ENCODE measurements at places on chromosomes 3 and 15.

GRCh38 chr3:52986938-52987337, 58.9 kb downstream of the SFMBT1 start:
- H3K4me1 ChIP-seq, result peaks cover 67% of the 10 kb centered on the region
- no peaks in the 10 kb centered on the region for H3K36me3 ChIP-seq
- H3K27me3 ChIP-seq, result no peaks in the 10 kb centered on the region
- no peak overlapping the region for H3K27ac ChIP-seq
- H3K4me3 ChIP-seq, result no peak overlapping the region

- no peak overlapping the region for H3K4me3 ChIP-seq
- H3K4me1 ChIP-seq, result peaks cover 55% of the 10 kb centered on the region
- H3K36me3 ChIP-seq, result peaks cover 24% of the 10 kb centered on the region
- DNase-seq, result no peak
- no peaks in the 10 kb centered on the region for H3K27me3 ChIP-seq
Measured at GRCh38 chr3:31892916-31893573, 88.0 kb downstream of the OSBPL10 start.

GRCh38 chr3:177362626-177363025, 165.3 kb upstream of the TBL1XR1 start:
- peaks cover 61% of the 10 kb centered on the region for H3K4me1 ChIP-seq
- no peaks in the 10 kb centered on the region for H3K36me3 ChIP-seq
- no peak for DNase-seq
- H3K27ac ChIP-seq, result no peak overlapping the region

DNA sequence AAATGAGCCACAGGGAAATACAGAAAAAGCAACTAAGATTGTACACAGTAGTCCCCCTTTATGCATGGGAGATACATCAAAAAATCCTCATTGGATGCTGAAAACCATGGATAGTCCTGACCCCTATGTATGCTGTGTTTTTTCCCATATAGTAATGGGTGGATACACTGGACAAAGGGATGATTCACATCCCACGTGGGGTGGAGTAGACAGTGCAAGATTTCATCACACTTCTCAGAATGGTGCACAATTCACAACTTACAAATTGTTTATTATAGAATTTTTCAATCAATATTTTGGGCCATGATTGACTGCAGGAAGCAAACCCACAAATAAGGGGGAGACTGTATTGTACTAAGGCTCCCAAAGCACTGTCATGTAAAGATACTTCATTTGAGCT, 224.4 kb upstream of the STRIT1 start:
- H3K4me3 ChIP-seq, result no peak overlapping the region
- DNase-seq, result no peak
- H3K27me3 ChIP-seq, result peaks cover 5% of the 10 kb centered on the region
- H3K4me1 ChIP-seq, result peaks cover 18% of the 10 kb centered on the region
- H3K27ac ChIP-seq, result no peak overlapping the region

DNA sequence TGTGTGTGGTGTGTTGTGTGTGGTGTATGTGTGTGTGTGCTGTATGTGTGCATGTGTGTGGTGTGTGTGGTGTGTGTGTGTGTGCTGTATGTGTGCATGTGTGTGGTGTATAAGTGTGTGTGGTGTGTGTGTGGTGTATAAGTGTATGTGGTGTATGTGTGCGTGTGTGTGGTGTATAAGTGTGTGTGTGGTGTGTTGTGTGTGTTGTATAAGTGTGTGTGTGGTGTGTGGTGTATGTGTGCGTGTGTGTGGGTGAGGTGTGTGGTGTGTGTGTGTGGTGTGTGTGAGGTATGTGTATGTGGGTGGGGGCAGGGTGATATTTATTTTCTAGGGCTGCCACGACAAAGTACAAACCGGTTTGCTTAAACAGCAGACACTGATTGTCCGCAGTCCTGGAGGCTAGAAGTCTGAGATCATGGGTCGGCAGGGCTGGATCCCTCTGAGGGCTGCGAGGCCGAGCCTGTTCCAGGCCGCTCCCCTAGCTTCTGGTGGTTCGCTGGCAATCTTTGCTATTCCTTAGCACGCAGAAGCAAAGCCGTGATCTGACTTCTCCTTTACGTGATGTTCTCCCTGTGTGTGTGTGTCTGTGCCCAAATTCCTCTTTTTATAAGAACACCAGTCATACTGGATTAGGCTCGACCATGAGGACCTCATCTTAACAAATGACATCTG, 160.2 kb downstream of the XXYLT1 start:
- H3K36me3 ChIP-seq, result peaks cover 4% of the 10 kb centered on the region
- peaks cover 9% of the 10 kb centered on the region for H3K4me1 ChIP-seq
- H3K27ac ChIP-seq, result no peak overlapping the region
- DNase-seq, result no peak
- H3K4me3 ChIP-seq, result no peak overlapping the region

All from stimulated activated naive B cell treated with anti-CD40 and anti-IgM and Interleukin-4, amounts not matched to agents 10 μg/mL and 1 μg/mL and 100 μg/mL, for 72 hours (primary cell).